ENCODE measurements at places on chromosomes 12 and 14.
A peak's percentile ranks its signal among the peaks of the same experiment; 100 is the strongest.

- DNase-seq, result no peak
- H3K36me3 ChIP-seq, result peaks cover 27% of the 10 kb centered on the region
- peak overlapping the region; percentile 28 for H3K4me3 ChIP-seq
Observed at GRCh38 chr14:68968721-68969120, 10.4 kb downstream of the ACTN1 start.

DNA sequence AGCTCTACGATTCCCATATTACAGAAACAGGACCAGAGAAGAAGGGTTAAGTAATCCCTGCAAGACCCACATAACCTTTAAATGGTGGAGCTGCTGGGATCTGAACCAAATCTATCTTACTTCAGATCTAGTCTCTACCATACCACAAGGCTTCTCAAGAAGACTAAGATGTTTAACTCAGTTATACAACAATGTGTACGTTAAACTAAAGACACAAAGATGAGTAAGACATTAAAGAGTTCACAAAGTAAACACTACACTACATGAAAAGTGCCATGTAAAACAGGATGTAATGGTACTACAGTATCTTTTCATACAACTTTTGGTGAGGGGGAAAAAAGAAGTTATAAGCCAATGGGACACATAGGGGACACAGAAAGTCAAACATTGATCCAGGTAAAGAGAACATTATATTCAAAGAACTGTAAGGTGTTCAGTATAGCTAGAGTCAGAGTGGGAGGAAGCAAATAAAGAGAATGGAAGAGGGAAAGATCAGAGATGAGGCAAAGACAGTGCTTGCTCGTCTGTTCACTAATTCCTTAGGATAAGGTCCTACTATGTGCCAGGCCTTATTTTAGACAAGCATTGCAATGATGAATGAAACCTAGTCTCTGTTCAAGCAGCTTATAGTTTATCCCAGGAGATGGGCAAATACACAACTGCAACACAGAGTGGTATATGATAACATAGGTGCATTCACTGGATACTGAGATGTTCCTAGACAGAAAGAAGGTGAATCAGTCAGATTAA lies 7.7 kb downstream of the TMED10 start:
- H3K27ac ChIP-seq, result no peak overlapping the region
- peaks cover 27% of the 10 kb centered on the region for H3K4me1 ChIP-seq
- no peak overlapping the region for H3K4me3 ChIP-seq
- H3K36me3 ChIP-seq, result no peaks in the 10 kb centered on the region

DNA sequence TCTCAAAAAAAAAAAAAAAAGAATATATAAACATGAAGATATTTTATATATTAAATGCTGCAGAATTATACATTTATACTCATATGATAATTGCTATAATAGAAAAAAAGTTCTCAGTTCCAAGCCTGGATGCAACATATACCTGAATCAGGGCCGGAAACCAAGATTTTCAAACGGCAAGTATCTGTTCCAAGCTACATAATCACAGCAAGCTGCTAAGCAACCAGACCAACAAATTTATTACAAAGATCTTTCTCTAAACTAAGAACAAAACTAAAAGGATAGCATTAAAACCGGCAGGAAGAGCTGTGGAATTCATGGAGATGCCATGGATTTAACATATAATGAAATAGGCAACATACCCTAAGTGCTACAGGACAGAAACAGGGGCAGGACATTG lies 7.1 kb downstream of the RACGAP1 start:
- H3K36me3 ChIP-seq, result no peaks in the 10 kb centered on the region
- no peak overlapping the region for H3K4me3 ChIP-seq
- H3K27me3 ChIP-seq, result no peaks in the 10 kb centered on the region
- no peak for DNase-seq
- H3K27ac ChIP-seq, result no peak overlapping the region

DNA sequence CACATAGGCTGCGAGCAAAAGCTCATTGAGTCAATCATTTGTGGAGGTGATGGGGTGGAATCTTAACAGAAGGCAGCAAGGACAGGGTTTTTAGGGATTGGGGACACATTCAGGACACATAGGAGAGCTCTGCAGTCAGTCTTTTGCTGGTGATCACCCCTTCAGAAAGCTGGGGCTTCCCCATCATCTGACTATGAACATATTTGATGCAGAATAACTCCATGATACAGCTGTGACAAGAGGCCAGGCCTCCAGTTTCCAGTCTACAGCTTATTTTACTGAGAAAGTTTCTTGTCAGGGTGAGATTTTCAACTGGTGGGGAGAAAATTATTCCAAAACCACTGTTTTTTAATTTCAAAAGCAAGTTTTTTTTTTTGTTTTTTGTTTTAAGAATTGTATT lies 134.2 kb downstream of the TMEM30B start:
- no peak for DNase-seq
- H3K4me3 ChIP-seq, result no peak overlapping the region
- no peaks in the 10 kb centered on the region for H3K36me3 ChIP-seq

DNA sequence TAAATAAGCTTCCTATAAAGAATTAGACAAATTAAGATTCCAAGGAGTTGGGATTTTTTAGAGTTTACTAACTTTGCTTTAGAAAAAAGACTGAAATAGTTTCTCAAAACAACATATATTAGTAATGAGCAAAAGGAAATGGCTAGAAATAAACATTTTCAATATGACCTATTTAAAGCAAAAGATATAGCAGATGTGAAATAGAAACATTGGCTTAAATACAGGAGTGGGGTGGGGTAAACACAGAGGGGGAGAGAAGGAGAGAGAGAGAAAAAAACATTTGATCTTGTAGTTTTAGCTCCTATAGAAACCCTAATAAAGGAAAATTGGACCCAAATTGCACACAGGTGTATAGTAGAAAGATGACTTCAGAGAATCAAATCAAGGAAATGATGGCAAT lies 794.5 kb downstream of the MED13L start:
- H3K27ac ChIP-seq, result no peak overlapping the region
- no peak for DNase-seq
- no peaks in the 10 kb centered on the region for H3K36me3 ChIP-seq
- H3K4me1 ChIP-seq, result no peaks in the 10 kb centered on the region
- no peaks in the 10 kb centered on the region for H3K27me3 ChIP-seq
- no peak overlapping the region for H3K4me3 ChIP-seq

- H3K27ac ChIP-seq, result no peak overlapping the region
- DNase-seq, result no peak
- H3K4me1 ChIP-seq, result no peaks in the 10 kb centered on the region
- no peaks in the 10 kb centered on the region for H3K27me3 ChIP-seq
- H3K36me3 ChIP-seq, result no peaks in the 10 kb centered on the region
- no peak overlapping the region for H3K4me3 ChIP-seq
Observed at GRCh38 chr12:99200711-99201384, 446.7 kb upstream of the GARIN6 start.

- H3K4me1 ChIP-seq, result no peaks in the 10 kb centered on the region
- DNase-seq, result no peak
- H3K27me3 ChIP-seq, result no peaks in the 10 kb centered on the region
- no peak overlapping the region for H3K4me3 ChIP-seq
Observed at GRCh38 chr12:124881123-124881522, 17.5 kb upstream of the SCARB1 start.

DNA sequence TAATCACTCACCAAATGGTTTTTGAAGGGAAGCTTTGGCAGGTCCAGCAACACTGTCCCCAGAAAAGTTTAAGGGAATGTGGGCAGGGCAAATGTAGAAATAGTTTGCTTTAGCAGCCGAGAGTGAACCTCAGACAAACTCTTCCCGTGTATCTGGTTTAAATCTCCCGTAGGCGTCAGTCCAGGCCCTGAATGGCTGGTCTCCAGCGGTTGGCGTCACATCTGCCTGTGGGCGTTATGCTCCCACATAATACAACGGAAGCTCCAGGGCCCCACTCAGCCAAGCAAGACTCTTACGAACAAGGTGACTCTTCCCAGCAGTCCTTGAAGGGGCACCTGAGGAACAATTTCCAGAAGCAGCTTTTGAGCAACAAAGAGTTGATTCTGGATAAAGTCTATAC lies 942 bp downstream of the ZC2HC1C start:
- DNase-seq, result no peak
- H3K36me3 ChIP-seq, result no peaks in the 10 kb centered on the region
- peak overlapping the region; percentile 91 for H3K27ac ChIP-seq
- no peaks in the 10 kb centered on the region for H3K4me1 ChIP-seq
- no peaks in the 10 kb centered on the region for H3K27me3 ChIP-seq

- H3K27me3 ChIP-seq, result no peaks in the 10 kb centered on the region
- no peak overlapping the region for H3K27ac ChIP-seq
- no peaks in the 10 kb centered on the region for H3K36me3 ChIP-seq
- no peak for DNase-seq
- no peaks in the 10 kb centered on the region for H3K4me1 ChIP-seq
- H3K4me3 ChIP-seq, result no peak overlapping the region
Observed at GRCh38 chr12:126480451-126480850, 1415.2 kb downstream of the AACS start.

DNA sequence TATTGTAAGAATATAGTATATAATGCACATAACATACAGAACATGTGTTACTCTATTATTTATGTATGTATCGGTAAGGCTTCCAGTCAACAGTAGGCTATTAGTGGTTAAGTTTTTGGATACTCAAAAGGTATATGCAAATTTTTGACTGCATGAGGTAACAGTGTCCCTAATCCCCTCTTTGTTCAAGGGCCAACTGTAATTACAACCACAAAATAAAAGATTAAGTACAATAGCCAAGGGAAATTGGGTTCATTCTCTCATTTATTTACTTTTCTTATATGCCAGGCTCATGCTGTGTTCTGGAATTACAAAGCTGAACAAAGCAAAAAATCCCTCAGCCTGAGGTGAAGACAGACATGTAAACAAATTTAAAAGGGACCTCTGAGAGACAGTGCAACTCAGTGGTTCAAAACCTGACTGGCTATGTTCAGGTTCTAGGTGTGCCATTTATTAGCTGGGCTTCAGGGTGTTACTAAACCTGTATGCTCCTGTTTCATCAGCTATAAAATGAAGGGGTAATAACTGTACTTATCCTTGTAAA lies 43.4 kb upstream of the TSPAN8 start:
- no peak for DNase-seq
- H3K27me3 ChIP-seq, result no peaks in the 10 kb centered on the region

- H3K4me3 ChIP-seq, result no peak overlapping the region
- no peaks in the 10 kb centered on the region for H3K27me3 ChIP-seq
- H3K27ac ChIP-seq, result no peak overlapping the region
- no peak for DNase-seq
- no peaks in the 10 kb centered on the region for H3K36me3 ChIP-seq
Observed at GRCh38 chr12:59149995-59150642, 229.8 kb upstream of the LRIG3 start.

DNA sequence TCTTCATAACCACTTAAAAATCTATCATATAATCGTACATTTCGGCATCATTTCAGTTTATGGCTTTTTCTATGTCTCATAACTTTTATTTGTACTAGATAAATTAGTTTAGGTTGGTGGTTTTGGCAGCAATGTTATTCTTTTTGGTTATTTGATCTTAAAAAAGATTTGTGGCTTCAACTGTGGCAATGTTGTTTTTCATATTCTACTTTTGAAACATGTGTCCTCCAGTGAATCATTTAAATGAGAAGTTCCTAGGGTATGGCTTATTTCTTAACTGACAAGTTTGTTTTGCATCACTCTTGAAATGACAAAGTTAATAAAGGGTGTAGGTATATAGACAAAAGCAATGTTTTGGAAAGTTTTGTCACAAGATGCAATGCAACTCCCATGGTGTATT lies 11.1 kb upstream of the KITLG start:
- no peak overlapping the region for H3K27ac ChIP-seq
- H3K27me3 ChIP-seq, result no peaks in the 10 kb centered on the region
- no peak overlapping the region for H3K4me3 ChIP-seq
- H3K4me1 ChIP-seq, result no peaks in the 10 kb centered on the region
- no peaks in the 10 kb centered on the region for H3K36me3 ChIP-seq

DNA sequence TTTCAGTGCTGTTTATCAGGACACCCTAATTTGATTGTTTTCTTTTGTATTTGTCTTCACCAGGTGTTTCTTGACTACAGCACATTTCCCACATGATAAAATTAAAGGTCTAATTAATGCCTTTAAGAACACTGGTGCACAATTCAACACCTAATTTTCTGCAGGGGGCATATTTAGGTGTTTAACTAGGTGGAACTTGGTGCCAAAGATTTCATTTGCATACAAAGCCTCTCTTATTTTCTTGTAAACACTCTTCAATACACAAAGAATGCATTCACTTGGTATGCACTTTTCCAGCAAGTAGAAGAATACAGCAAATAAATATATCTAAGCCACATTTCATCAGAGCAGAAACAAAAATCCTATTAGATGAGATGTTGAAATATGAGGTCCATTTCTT lies 646.2 kb upstream of the FOXG1 start:
- no peak overlapping the region for H3K4me3 ChIP-seq
- no peaks in the 10 kb centered on the region for H3K4me1 ChIP-seq
- DNase-seq, result no peak
- H3K27ac ChIP-seq, result no peak overlapping the region

DNA sequence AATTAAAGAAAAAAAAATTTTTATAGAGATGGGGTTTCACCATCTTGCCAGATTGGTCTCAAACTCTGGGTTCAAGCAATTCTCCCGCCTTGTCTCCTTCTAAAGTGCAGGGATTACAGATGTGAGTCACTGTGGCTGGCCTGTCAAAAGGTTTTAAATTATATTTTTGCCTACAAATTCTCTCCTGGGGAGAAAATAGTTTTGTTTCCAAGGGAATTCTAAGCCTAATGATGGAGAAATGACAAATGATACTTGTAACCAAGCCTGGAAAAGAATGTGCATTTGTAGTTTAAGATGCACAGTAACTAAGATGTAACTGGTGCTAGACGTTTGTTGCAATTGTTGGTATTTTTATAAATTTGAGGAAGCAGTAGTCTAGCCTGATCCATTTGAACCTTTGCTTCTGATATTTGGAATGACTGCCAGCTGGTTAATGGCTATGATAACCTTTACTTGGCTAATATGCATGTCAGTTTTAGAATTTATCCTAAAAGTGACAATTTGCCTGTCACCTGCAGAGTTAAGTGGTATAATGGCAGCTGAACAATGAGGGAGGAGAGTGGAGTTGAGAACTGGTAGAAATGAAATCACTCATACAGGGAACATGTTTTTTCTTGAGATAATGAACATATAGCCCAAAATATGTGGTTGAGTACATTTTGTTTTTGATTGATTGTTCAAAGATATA lies 148.0 kb downstream of the FUT8 start:
- H3K4me3 ChIP-seq, result no peak overlapping the region
- H3K27me3 ChIP-seq, result no peaks in the 10 kb centered on the region
- no peak overlapping the region for H3K27ac ChIP-seq
- H3K36me3 ChIP-seq, result peaks cover 7% of the 10 kb centered on the region
- DNase-seq, result no peak
